CD4-positive, CD25-positive, alpha-beta regulatory T cell (primary cell): ENCODE measurements at places on chromosomes 16 and 17.

DNA sequence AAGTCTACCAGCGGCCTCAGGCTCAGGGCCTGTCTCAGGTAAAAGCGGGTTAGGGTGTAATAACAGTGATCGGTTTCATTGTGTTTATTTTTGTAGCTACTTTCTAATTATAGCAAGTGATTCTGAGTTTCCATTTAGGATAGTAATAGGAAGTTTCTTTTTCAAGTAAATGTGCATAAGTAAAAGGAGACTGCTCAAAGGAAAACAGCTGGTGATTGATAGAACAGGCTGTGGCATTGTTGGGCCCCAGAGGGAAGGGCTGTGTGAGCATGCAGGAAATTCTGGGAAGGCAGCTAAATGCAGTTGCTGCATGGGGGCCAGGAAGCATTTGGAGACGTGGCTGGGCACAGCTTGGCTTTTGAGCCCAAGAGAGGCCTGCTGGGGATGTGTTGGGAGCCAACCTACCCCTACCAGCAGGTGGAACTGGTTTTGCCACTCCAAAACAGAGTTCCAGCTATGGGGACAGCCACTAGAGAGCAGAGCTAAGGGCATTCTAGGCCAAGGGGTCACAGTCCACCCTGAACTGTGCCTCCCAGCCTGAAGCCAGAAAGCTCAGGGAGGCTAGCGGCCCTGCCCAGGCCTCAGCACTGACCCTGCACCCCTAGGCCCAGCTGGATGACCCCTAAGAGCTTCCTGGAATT is 12.6 kb downstream of the SNX20 start:
- no peak for DNase-seq

DNA sequence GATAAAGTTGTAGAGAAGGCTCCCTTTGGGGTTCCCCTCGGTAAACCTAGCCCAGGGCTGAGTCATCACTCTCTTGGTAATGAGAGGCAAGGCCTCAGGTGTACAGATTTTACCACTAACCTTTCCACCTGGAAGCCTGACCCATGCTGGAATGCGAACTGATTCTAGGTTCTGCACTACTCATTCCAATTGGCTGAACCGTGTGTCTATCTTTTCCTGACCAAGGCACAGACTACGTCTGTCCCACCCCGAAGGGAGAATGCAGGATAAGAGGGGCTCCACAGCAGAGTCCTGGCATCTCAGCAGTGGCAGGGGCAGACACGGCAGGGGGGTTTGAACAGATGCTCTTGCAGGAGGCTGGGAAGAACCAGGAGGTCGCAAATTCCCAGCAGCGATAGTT is 65.4 kb upstream of the B4GALNT2 start:
- no peak for DNase-seq

GRCh38 chr17:6757747-6758146 is 1.9 kb downstream of the XAF1 start:
- no peak for DNase-seq

GRCh38 chr17:61205401-61205800 is 194.2 kb upstream of the TBX2 start:
- DNase-seq = no peak

DNA sequence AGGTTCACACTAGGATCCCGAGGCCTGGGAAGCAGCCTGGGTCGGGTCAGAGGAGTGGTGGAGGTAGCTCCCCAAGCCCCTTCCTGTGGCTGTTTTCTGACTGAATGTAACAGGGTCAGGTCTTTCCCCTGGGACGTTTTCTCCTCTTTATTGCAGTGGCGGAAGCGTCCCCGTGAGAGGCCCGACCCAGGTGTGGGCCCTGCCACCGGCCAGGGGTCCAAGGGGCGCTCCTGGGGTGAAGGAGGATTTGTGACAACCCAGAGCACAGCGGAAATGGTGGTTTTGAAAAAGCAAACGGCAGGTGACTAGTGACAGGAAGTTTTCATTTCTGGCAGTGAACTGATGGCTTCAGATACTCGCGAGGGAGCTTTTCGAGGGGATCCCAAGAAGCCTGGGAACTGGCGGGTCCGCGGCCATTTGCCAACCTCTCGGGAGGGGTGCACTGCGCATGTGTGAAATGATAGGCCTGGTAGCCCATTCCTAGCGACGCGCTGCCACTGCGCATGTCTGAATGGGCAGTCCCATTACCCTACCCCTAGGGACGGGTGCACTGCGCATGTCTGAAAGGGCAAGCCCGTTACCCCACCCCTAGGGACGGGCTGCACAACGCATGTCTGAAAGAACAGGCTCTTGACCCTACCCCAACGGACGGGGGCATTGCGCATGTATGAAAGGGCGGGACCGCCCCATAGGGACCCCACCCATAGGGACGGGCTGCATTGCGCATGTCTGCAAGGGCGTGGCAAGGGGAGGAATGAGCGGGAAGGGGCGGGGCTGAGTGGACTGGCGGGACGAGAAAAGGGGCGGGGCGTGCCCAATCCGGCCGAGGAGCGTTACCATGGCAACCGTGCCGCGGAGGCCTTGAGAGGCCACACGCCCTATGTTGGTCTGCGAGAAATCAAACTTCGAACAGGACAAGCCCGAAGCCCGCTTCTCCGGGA is 1747.9 kb downstream of the TP53TG3F start:
- no peak for DNase-seq
